ENCODE measurements at places on chromosomes 13 and 19.
A peak's percentile ranks its signal among the peaks of the same experiment; 100 is the strongest.

GRCh38 chr13:40668335-40668734 is 1.9 kb upstream of the FOXO1 start:
- peak; percentile 76 for DNase-seq

DNA sequence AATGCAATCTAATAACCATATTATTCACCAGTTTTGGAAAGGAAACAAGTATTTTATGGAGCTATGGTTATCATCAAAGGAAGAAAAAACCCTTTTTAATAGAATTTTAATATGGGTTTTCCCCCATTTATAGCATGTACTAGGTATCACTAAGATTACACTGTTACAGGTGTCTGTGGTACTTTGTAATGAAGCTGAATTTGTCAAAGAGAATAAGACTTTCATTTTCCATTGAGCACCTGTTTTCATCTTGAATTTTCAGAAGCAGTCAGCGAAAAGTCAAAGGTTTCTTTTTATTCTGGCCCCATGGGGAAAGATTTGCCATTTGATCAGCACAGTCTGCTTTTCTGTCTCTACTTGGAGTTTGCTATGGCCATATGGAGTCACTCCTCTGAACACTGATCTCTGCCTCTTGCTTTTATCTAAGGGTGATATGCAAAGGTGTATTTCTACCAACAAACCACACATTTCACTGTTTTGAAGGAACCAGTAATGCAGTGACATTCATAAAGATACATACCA is 590.0 kb downstream of the DCT start:
- no peak for DNase-seq

- DNase-seq, result no peak
Observed at GRCh38 chr19:48342841-48343540, 17.6 kb downstream of the EMP3 start.

GRCh38 chr19:6423499-6424194 is 964 bp downstream of the KHSRP start:
- DNase-seq, result no peak

GRCh38 chr19:21328406-21328805 is 804 bp downstream of the ZNF708 start:
- no peak for DNase-seq

GRCh38 chr13:58343076-58343475 is 711.5 kb downstream of the PCDH17 start:
- DNase-seq, result no peak

- DNase-seq, result no peak
Observed at GRCh38 chr19:397321-397720, 11.6 kb downstream of the C2CD4C start.

GRCh38 chr13:27826379-27827353 is 34.4 kb downstream of the GSX1 start:
- DNase-seq, result peak; percentile 91

Data from 8988T (cell line).